ENCODE measurements at places on chromosomes 13 and 19.

GRCh38 chr19:8167985-8168384 is 18.6 kb upstream of the FBN3 start:
- DNase-seq = no peak

- no peak for DNase-seq
Observed at GRCh38 chr13:58919551-58919950, 1244.2 kb downstream of the DIAPH3 start.

- DNase-seq = no peak
Observed at GRCh38 chr19:4183967-4184717, 1.7 kb downstream of the ANKRD24 start.

- no peak for DNase-seq
Observed at GRCh38 chr19:47580397-47580796, 7.4 kb upstream of the ZNF541 start.

DNA sequence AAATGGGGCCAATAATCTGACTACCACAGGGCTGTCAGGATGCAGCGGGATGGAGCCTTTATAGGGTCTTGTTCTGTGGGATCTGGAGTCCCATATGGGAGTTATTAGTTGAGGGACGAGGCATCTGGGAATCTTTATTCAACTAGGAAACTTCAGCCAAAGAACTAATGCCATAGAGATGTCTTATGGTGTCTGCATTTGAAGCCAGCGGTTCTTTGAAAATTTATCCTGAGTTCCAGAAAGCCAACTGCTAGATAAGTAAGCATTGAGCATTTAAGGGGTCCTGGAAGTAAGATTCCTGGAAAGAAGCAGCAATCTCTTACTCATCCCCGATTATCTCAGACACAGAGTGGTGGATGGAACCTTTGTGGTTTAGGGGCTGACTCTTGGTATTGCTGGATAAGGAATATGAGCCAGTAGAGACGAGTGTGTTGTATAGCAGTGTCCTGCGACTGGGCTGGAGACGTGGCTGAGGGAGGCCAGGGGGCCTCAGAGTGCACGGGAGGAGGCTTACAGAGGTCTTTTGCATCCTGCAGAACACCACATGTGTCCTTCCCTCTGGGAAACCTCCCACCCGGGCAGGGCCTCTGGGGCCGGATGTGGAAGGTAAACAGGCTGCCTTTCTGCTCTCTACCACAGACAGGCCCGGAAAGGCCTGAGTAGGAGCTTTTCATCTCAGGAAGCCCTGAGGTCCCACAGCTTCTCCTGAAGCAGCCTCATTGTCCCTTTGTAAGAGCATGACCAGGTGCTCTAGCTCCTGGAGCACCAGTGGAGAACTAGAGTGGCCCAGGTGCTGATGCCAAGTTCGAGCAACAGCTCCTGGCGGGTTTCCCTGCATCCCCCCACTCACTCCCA is 28.8 kb downstream of the ACTN4 start:
- no peak for DNase-seq

DNA sequence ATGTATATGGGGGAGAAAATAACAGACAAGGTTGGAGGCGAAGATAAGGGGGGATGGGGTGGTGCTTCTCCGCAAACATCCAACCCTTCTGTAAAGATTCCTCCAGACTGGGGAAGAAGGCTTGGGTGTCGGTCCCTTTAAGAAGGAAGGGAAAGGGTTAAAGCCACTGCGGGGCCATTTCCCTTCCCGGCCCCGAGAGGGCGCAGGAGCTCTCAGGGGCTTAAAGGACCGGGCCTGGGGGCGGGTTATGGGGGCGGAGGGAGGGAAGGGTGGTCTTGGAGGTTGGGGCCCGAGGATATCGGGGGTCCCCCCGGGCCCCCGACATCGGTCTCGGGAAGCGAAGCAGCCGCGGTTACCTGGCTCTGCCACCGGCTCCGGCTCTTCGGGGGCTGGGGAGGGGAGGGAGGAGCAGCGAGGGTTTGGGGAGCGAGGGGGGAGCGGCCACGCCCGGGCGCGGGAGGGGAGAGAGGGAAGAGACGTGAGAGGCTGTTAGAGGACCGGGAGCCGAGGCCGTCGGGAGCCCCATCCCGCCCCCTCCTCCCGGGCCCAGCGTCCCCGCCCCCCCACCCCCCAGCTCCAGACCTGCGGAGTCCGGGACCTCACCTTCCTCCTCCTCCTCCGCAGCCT is 2.8 kb downstream of the TNNT1 start:
- DNase-seq = peak; percentile 56

GRCh38 chr13:40979232-40979631 is 39.9 kb downstream of the ELF1 start:
- DNase-seq = no peak

- DNase-seq = no peak
Observed at GRCh38 chr13:34833562-34834182, 108.4 kb upstream of the NBEA start.

- DNase-seq = no peak
Observed at GRCh38 chr13:92938486-92939020, 288.1 kb upstream of the GPC6 start.

DNA sequence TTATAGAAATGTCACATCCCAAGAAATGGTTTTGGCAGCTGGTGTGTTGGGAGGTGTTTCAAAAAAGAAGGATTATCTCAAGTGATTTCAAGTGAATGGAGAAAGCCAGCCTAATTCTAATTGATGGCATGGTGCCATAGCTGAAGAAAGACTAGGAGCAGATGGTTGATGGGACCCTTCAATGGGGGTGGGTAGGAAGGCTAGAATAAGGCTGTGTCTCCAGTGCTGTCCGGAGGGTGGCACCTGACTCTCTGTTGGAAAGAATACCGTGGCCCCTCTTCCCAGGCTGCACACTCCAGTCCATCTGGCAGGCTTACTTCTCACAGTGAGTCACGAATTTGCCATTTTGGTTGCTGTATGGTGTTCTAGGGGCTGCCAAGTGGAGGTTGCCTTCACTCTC is 51.0 kb upstream of the GPR12 start:
- DNase-seq = peak; percentile 20

DNA sequence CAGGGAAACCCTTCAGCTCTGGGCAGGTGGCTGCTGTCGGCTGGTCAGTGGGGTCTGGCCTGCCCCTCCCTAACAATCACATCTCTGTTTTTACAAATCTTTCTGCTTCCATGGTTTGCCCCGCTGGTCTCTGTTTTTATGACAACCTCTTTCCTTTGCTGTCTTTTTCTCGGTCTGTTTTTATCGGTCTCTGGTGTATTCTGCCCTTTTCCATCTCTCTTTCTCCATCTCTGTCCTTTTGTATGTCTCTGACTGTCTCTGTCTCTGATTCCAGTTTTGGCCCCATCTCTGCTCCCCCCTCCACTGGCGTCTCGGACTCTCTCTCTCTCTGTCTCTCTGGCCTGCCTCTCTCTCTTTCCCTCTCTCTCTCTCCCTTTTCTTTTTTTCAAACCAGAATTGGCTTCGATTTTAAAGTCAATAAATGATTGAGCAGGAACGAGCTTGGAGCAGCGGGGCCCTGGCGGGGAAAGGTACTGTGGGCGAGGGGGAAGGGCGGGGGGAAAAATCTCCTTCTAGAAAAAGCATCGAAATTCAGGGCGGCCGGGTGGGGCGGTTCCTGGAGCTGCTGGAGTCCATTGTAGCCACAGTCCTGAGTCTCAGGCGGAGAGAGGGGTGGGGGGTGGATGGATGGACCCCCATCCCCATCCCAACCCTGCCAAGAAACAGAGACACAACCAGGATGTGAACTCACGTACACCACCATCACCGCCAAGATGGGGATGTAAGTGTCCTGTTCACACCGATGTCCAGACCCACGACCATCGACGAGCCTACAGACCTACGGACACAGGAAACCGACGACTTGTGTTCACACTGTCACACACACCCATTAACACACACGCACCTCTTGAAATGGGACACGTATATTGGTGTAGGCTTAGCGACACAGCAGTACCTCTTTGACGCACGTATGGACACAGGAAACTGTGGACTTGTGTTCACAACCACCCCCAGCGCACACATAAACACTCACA is 3.0 kb downstream of the NFIX start:
- DNase-seq = no peak

- peak; percentile 61 for DNase-seq
Observed at GRCh38 chr19:3108775-3109174, 14.6 kb downstream of the GNA11 start.

DNA sequence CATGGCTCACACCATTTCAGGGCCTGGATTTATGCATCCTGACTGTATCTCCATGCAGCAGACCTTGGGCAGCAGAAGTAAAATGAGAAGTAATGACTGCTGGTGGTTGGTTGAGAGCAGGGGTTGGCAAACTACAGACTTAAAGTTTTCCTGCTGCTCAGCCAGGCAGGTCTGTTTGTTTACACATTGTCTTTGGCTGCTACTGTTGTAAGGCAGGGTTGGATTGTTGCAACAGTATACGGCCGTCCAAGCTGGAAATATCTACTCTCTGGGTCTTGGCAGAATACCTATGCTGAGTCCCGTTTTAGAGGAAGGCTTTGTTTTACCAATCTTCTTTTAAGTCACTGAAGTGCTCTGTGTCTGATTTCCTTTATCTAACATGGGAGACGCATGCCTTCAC is 13.5 kb downstream of the SNRNP70 start:
- DNase-seq = no peak

GRCh38 chr19:41144403-41144802 is 30.2 kb downstream of the CYP2F1 start:
- peak; percentile 24 for DNase-seq

DNA sequence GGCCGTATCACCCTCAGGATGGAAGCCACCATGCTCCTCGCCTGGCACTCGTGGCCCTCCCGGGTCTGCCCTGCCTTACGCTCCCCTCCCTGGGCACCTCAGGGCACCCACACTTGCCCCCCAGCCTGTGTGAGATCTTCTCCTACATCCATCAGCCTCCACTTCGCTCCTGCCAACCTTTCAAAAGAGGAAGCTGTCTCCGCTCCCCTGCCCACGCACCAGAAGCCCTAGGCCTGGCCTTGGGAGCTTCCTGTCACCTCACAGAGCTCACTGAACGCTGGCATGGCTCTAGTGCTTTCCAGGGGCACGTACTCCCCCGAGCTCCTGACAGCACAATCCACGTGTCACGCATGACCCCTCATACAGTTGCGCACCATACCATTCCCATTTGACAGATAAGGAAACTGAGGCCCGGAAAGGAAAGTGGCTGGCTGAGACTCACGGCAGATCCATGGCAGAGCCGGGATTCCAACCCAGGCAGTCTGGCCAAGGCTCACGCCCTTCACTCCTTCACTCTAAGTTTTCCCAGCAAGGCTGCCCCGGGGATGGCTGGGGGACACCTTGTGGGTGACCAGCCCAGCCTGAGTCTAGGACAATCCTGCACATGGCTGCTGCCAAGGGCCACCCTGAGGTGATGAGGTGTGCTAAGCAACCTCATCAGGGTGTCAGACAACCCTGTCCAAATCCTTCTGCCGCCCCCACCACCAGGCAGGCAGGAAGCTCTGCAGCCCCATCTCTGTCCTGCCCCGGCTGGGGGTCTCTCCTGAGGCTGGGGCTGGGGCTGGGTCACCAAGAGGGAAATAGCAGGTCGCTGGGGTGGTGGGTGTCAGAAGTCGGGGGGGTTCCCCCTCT is 19.3 kb downstream of the PPP1R12C start:
- DNase-seq = no peak

GRCh38 chr13:80504453-80504852 is 163.5 kb upstream of the SPRY2 start:
- no peak for DNase-seq

GRCh38 chr13:20441056-20441455 is 84.6 kb downstream of the CRYL1 start:
- no peak for DNase-seq

GRCh38 chr13:109646423-109646822 is 140.0 kb downstream of the IRS2 start:
- no peak for DNase-seq

GRCh38 chr19:1302533-1303239 is 17.0 kb downstream of the EFNA2 start:
- DNase-seq = no peak

DNA sequence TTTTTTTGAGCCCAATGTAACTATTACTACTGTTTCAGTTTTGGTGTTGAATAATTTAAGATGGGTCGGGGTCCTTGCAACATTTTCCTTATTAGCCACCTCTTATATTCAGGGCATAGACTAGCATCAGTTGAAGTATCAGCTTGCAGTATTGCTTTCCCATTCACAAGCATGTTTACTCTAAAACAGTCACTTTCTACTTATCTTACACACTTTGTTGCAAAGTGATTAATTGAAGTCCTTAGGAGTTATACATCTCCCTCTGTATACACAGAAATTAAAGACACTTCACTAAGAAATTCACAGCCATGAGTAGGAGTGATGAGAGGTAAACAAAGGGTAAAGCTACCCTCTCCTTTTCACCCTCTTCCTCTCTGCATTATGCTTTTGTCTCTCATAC is 27.6 kb downstream of the SLAIN1 start:
- no peak for DNase-seq

- no peak for DNase-seq
Observed at GRCh38 chr13:66296328-66296727, 933.8 kb downstream of the PCDH9 start.

DNA sequence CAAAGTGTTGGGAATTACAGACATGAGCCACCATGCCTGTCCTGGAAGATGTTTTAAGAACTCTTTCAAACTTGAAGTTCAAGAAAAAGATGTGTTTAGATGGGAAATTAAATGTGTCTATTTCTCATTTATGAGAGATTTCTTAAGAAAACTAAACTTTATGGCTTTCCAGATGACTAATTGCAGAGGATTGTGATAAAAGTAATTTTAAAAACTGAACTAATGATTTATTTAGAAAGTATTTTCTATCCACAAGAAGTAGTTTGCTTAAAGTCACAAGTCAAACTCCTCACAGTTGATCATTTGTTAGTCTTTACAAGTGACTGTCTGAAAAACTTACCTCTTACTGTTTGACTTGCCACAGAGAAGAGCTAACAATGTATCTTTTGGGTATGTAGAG is 89.6 kb upstream of the SPRY2 start:
- no peak for DNase-seq

- no peak for DNase-seq
Observed at GRCh38 chr13:52793515-52794061, 54.0 kb upstream of the CNMD start.

DNA sequence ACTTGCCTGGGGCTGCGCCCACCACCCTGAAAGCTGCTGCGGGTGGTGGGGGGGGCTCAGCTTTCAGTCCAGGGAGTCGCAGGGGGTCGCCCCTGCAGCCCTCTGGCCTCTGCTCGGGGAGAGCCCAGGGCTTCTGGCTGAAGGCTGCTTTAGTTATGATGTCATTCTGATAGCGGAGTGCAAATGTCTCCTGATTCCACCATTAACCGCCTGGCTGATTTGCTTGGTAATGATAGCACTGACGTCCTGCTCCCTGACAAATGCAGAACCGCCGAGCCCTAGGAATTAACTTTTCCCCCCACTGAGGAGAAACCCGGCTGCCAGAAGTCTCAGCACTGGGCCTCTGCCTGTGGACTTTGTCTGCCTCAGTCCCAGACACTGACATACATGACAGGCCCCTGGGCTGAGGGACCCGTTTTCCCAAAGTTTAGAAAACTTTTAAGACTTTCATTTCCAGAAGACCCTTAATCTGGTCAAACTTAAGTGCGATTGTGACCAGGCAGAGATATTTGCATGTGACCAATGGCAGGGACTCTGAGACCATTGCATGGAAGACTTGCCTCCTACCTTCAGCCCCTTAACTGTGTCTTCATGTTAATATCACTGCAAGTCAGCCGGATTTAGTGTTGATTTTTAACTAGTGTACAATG is 142.5 kb upstream of the ZNF536 start:
- DNase-seq = peak; percentile 57

- no peak for DNase-seq
Observed at GRCh38 chr19:14030997-14031718, 404 bp upstream of the IL27RA start.

All from NCI-H1105 (cell line).